ENCODE measurements at places on chromosomes 16 and 17.

- DNase-seq, result no peak
Observed at GRCh38 chr16:1026057-1026783, 44.6 kb downstream of the SOX8 start.

GRCh38 chr17:54368906-54369305, 531.7 kb upstream of the TOM1L1 start:
- DNase-seq, result no peak

- DNase-seq, result no peak
Observed at GRCh38 chr16:72715267-72715666, 332.7 kb downstream of the ZFHX3 start.

- DNase-seq, result no peak
Observed at GRCh38 chr17:77462553-77463497, 322.1 kb downstream of the SEC14L1 start.

DNA sequence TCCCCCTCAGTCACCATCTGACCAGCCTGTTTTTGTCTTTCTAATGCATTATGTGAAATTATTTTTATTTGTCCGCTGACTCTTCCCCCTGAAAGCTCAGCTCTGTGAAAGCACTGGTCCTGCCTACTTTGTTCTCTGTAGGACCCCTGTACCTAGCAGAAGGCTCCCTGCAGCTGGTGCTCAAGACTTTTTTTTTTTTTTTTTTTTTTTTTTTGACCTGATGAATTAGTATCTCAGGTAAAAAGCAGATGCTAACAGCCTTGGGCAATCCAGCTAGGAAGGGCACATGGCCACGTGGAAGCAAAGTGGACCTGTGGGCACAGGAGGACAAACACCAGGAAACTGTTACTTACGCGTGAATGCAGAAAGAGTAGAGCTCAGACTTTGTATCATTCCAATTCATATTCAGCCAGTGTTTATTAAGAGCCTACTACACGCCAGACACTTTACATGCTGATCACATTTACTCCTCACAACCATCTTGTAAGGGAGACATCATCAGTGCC, 629 bp upstream of the UNC119 start:
- DNase-seq, result no peak

GRCh38 chr17:39527220-39527813, 66.0 kb downstream of the CDK12 start:
- peak; percentile 29 for DNase-seq

DNA sequence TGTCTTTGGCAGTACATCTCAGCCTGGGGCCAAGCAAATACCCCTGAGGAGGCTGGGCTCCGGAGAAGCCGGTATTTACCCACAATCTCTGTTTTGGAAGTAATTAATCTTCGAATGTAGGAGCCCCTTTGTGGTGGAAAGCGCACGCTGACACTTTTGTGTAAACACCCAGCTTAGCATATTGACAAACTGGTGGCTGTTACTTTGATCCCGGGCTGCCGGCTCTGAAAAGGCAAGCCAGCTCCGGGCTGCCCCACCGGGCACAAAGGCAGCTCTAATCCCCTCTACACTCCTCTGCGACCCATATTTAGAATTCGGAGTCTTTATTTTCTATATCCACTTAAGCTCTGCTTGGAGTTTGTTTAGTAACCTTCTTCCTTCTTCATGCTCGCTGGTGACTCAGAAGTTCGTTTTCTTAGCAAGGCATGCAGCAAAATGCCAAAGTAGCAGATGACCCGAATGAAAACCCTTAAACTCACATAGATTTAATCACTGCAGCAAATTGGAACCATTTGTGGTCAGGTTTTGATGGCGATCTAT, 144.0 kb upstream of the IRX3 start:
- no peak for DNase-seq

GRCh38 chr17:80424261-80424660, 9.3 kb downstream of the ENDOV start:
- no peak for DNase-seq

- peak; percentile 79 for DNase-seq
Observed at GRCh38 chr17:2303204-2304188, at the start of the genes SMG6 and SRR. Gene SMG6 (minus strand): TSS chr17:2303785. CDS start chr17:2303720, 65 bp downstream. Gene SRR (plus strand): TSS chr17:2303950. CDS start chr17:2315561, 11,611 bp downstream.

- DNase-seq, result peak; percentile 25
Observed at GRCh38 chr17:72518753-72519597, 398.2 kb downstream of the SOX9 start.

DNA sequence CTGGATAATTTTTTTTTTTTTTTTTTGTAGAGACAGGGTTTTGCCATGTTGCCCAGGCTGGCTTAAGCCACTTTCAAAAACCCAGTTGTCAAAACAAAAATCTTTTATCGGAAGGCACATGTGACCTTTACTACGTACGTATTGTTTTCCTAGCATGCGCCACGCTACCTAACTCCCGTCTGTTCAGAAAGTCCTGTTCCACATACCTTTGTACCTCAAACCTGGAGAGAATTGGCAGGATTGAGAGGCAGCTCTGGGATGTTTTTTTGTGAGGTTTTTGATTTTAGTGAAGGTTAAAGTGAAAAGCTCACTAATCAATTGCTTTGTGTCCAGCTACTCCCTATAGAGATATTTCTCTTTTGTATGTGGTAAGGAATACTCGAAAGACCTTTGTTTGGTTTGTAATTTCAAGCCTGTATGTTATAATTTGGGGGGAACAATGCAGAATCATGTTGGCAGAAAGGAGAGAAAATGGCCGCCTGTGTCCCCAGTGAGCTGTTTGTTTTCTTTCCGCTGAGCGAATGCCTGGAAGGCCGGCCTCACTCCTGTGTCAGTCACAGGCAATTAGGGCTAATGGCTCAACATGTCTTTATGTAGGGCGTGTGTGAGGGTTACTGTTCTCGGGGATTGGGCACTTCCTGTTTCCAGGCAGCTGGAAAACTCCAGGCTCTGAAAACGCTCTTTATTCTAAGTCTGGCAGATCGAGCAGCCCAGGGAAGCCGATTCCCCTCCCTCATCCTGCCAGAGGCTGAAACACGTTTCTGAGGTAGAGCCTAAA, 60.8 kb upstream of the CLEC18A start:
- DNase-seq, result no peak

DNA sequence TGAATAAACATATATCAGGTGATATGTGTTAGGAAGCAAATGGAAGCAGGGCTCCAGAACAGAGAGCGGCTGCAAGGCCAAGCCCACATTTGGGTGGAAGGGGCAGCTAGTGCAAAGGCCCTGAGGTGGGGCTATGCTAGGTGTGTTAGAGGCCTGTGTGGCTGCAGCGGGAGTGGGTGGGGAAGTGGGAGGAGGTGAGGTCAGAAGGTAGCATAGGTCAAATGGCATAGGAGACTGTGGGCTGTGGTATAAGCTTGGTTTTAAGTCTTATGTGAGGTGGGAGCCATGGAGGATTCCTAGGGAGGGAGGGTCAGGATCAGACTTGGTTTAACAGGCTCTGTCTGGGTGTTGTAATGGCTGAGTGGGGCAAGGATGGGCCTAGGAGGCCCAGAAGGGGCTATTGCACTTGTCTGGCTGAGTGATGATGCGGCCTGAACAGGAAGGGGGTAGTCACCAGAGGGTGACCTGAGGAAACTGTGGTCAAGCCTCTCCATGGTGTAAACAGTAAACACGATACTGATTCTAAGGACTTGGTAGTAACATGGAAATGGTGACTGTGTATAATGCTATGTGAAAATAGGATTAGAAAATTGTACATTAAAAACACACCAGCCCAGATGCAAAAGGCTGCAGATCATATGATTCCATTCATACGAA, 31.1 kb downstream of the RAI1 start:
- no peak for DNase-seq

DNA sequence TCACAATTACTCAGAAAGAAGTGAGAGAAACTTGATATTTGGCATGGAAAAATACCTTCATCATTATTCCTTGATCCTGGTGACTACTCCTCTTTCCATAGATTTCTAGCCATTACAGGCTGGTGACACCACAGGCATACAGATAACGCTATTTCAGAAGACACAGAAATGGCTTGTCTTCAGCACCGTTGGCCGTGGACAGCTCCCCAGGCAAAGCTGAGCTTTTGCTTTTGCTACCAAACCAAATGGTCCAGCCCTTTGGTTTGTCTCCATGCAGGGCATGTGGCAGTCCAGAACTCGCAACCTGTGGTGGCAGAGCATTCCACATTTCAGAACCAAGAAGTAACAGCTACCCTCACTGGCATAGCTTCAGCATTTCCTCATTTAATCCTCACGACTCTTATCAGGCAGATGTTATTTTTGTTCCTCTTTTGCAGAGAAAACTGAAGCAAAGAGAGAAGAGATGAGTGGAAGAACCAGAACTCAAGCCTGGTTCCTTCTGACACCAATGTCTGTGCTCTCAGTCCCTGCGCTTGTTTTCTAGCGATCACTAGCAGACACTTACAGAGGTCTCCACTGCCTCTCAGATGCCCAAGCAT, 55.5 kb downstream of the HS3ST4 start:
- DNase-seq, result no peak

- DNase-seq, result no peak
Observed at GRCh38 chr16:9596788-9597187, 505.3 kb downstream of the HAPSTR1 start.

DNA sequence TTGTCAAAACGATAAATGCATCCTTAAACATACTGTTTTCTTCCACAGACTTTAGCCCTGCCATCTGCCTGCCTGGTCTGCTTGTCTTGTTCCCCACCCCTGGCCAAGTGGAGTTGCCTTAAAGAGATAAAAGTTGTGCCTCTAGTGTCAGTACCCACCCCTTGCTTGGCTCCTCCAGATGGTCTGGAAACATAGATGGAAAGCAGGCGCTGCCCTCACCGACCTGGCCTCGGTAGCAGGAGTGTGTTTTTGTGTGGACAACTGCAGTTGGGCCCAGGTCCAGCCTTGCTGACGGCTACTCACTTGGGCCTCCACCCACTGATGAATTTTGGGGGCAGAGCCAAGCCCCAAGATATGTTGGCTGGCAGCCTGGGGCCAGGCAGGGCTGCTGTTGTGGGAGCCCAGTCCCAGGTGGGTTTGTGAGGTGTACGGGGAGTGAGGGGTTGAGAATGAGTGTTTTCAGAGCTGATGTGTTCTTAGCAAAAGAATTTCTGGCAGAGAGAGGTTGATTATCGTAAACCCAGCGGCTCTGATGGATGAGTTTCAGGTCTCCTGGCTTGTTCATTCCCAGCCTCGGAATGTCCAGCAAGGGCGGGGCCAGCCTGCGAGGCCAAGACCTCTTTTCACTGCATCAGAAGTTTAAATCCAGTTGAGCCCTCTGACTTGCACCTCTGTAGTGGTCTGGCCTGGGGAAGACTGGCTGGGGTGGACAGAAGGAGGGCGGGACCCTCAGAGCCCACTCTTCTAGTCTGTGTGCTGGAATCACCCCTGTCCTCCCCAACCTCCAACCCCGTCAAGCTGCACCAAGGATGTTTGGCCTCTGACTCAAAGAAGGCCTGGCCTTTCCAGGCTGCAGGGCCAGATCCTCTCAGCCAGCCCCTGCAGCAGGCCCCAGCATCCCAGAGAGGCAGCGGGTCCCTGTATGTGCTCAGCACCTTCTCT, 179.7 kb downstream of the RAB11FIP4 start:
- DNase-seq, result no peak

GRCh38 chr17:61997664-61998063, 67.4 kb downstream of the MED13 start:
- no peak for DNase-seq

DNA sequence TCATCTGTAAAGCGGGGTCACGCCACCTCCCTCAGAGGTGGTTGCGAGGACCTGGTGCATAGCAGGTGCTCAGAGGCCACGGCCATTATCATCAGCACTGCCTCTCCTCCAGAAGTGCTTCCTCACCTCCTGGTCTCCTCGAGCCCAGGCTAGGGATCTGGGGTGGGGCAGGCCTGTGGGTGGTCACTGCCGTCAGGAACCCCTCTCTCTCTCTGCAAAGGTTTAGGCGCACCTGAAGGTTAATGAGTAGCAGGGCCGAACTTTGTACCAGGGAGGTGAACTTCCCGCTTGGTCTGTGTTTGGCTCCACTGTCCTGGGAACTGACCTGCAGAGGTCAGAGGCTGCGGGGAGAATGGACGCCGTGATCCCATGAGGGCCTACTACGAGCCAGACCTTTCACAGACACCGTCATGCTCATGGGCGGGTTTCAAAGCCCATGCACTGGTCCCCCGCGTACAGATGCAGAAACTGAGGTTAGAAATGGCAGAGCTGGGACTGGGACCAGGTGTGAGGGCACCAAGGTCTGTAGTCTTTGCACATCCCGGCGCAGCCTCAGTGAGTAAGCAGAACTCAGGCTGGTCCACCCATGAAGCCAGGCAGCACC, 13.8 kb downstream of the JUP start:
- no peak for DNase-seq

- no peak for DNase-seq
Observed at GRCh38 chr16:48330189-48330840, 54.9 kb downstream of the SIAH1 start.

DNA sequence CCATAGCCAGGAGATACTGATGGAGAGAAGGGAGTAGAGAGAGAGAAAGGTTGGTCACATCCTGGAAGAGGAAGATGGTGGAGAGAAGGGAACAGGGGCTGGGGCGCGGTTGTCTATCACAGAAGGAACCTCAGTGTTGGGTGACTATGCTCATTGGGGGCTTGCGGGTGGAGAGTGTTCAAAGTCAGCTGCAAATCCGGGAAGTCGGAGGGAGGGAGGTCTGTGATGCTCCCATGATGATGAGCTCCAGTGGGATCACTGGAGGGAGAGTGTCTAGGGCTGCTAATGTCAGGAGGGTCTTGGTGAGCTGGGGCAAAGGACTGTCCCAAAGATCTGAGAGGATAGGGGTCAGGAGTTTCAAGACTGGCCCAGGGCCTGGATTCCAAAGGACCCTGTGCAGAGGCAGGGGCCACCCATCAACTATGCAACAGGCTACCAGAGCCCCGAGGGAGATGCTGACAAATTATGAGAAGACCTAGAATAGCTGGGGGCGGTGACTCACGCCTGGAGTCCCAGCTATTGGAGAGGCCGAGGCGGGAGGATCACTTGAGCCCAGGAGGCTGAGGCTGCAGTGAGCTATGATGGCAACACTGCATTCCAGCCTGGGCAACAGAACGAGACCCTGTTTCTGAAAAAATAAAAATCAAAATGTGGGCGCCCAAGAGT, 2.6 kb downstream of the SPDYE4 start:
- DNase-seq, result no peak

DNA sequence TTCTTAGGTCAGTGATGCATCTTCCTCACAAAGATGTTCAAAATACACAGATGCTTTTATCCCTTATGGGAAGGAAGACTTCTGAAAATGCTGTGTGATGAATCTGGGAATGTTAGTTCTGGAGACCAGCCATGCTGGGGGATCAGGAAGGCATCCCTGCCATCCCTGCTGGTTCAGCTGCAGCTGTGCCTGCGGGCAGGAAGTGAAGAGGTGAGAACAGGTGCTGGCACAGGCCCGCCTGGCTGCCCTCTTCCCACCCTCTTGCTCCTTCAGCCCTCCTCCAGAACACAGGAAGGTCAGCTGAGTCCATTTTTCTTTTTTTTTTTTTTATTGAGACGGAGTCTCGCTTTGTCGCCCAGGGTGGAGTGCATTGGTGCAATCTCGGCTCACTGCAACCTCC, 15.2 kb downstream of the RAB11FIP3 start:
- DNase-seq, result no peak

GRCh38 chr17:2388683-2389055, 12.2 kb downstream of the MNT start:
- no peak for DNase-seq
